Fibroblast of skin of abdomen (primary cell): ENCODE measurements at places on chromosomes 3 and 15.
A peak's percentile ranks its signal among the peaks of the same experiment; 100 is the strongest.

GRCh38 chr15:32905481-32905880 is 187.7 kb downstream of the GREM1 start:
- peak; percentile 69 for DNase-seq

GRCh38 chr15:35851491-35851890 is 305.5 kb upstream of the DPH6 start:
- DNase-seq, result no peak

DNA sequence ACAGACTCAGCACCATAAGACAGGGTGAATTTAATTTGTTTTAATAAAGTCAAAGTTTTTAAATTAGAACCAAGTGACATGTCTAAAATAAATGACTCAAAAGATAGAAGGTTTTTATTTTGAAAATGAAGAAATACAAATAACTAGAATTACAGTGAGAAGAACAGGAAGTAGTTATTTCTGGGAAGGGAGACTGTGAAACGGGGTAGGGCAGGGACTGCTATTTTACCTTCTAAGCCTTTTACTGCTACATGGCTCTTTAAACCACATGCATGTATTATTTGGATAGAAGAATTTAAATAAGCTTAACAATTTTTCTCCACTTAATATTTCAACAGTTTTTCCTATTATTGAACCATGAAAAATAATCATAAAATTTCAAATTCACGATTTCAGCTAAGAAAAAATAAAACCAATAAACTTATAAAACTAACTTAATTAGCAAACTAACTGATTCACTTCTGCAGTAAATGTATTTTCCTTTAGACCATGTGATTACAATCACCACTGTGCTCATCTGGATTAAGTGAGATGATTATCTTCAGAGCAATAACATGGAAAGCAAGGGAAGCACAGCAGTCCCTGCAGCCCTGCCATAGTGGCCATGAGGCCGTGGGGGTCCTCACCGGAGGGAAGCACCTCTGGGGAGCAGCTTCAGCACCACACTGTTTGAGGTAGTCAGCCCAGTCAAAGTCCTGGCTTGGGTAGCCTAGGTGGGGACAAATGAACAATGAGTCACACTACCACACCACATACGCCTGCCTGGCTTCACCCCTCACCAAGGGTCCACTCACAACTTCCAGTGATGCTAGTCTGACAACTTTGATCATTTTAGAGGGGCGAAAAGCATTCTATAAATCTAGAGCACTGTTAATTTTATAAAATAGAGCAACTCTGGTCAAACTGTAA is 28.3 kb upstream of the STIMATE start:
- DNase-seq, result no peak

GRCh38 chr15:78978601-78979179 is 33.8 kb upstream of the CTSH start:
- no peak for DNase-seq

DNA sequence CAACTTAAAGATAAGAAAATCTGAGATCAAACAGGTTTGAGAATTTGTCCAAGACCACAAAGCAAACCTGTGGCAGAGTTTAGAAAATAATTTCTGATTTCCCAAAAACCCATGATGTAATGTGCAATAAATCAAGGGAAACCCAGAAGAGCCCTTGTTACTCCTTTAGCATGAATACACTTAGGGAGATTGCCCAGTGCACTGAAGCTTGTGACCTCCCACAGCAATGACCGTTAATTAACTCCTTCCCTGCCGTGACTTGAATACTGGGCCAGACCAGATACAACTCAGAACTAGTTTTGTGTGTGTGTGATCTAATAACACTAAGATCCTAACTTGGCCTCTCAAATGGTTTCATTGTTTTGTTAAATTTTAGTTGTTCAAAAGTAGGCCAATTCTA is 2.5 kb downstream of the PRKAR2A start:
- no peak for DNase-seq

DNA sequence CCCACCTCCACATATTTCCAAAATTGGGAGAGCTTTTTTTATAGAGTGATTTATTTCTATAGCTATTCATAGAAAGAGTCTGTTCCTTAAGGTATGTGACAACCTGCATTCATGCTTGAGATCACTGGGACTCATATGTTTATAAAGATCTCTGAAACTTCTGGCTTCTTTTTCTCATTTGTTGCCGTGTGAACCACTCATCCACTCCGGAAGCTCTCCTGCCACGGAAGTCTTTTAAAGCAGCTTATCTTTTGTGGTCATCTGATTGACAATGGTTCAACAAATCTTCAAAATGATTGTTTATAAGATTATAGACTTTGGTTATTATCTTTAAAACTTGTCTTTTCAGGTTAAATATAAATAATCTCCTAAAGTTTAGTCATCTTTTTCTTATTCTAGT is 260.5 kb downstream of the C3orf38 start:
- no peak for DNase-seq

GRCh38 chr3:144067059-144067458 is 95.4 kb downstream of the DIPK2A start:
- DNase-seq, result no peak

DNA sequence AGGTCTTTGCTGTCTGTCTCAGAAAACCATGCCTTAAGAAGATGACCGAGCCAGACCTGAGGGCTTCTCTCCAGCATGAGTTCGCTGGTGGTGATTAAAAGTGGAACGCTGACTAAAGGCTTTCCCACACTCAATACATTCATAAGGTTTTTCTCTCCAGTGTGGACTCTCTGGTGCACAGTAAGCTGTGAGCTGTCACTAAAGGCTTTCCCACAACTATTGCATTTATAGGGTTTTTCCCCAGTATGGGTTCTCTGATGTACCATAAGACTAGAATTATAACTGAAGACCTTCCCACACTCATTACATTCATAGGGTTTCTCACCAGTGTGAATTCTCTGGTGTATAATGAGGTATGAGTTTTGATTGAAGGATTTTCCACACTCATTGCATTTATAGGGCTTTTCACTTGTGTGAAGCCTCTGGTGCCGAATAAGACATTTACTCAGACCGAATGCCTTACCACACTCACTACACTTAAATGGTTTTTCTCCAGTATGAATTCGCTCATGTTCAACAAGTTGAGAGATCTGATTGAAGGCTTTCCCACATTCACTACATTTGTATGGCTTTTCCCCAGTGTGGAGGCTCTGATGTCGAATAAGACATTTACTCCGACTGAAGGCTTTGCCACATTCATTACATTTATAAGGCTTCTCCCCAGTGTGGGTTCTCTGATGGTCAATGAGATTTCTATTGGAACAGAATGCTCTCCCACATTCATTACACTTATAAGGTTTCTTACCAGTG is 21.9 kb upstream of the ZNF445 start:
- no peak for DNase-seq

DNA sequence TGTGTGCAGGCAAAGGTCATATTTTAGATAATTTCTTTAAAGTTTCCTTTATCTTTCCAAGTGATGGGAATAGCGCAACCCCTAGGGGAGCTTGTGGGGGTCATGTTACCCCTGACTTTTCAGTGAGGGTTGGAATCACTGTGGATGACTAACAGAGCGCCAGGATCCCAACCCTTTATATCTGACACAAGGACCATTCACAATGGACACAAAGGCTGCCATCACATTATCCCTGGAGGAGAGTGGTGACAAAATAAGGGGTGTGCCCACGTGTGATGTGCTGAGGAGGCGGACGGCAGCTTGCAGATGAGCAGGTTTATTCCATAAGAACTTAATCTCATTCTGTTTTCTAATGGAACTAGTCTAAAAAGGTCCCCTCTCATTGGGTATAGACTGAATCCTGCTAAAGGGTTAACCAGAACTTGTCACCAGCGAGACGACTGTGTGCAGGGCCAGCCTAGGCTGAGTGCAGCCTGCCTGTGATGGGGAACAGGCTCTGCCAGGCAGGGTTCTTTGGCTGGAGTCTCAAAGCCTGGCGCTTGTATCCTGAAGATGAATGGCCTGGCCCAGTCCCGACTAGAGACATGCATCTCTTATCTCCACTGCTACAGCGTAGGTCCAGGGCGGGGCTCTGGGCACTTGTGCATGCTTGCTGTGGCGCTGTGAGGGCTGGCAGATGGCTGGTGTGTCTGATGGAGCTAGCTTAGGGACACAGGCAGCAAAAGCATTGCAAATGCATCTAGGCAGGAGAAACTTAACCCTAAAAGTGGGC is 50.2 kb downstream of the CHDH start:
- DNase-seq, result no peak

- no peak for DNase-seq
Observed at GRCh38 chr3:120399372-120399771, 50.2 kb upstream of the LRRC58 start.

- DNase-seq, result no peak
Observed at GRCh38 chr3:169965562-169966427, 812 bp upstream of the SEC62 start.

- DNase-seq, result peak; percentile 23
Observed at GRCh38 chr15:65903296-65904073, 34.2 kb downstream of the RAB11A start.

GRCh38 chr3:184486614-184487013 is 75.0 kb upstream of the EPHB3 start:
- DNase-seq, result peak; percentile 47

DNA sequence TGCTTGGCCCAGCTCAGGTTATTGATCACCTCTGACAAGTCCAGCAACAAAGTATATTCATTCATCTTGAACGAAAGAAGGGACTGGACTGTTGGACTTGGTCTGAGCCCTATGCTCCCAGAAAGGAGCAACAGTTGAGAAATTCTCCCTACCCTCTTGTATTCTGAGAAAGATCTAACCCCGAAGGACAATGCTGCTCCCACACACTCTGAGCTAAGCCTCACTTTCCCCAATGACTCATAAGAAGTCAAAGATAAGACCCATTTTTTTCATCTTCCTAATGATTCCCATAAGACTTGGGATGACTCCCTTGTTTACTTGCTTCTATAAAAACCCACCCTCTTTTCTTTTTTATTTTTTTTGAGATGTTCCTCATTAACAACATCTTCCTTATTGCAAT is 549.4 kb upstream of the MDFIC2 start:
- peak; percentile 45 for DNase-seq

DNA sequence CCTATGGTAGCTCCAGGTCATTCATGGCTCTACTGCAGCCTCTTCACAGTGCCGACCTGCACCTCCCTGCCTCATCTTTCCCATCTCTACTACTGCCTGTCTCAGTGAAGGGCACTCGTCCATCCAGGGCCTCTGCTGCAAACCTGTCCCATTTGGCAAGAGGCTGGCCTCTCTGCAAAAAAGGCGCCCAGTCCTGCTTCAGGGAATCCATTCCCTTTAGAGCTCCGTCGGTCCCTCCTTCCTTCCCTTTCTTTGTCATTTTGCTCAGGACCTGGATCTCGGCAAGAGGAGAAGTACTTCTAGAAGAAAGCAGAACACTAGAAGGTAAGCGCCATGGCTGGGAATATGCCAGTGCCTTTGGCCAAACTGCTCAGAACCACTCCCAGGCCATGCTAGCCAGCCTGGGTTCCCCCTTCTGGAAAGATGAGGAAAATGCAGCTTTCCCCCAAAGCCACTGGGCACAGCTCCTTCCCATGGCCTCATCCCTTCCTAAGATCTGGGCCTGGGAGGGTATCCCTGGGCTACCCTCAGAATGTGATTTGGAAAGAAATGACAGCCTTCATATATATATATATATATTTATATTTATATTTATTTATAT is 6.4 kb upstream of the ISL2 start:
- DNase-seq, result no peak

DNA sequence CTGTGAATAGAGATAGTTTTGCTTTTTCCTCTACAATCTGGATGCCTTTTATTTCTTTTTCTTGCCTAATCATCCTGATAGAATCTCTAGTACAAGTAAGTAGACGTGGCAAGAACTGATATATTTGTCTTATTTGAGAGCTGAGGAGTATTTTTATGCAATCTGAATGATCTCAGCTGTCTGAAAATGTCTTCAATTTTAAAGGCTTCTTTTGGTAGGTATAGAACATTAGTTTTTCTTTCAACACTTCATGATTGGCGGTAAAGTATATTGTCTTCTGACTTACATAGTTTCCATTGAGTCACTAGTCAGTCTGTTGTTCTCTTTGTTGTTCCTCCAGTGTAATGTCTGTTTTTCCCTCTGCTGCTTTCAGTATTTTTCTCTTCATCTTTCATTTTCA is 31.3 kb downstream of the MGA start:
- peak; percentile 42 for DNase-seq

DNA sequence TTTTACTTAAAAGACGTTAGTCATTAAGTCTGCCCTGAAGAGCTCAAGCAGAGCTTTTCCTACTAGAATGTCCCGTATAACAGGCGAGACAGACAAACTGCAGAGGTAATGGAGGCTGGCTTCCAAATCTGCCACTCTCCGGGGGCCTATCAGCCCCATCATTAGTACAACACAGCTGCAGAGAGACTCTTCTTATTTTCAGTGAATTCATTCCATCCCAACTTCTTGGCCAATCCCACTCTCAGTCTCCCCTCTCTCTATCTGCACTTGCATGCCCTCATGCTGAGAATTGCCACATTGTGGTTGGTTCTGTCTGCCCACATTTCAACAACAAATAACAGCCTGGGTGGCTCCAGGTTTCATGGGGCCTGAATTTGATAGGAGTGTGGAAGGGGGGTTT is 412.7 kb downstream of the ERC2 start:
- no peak for DNase-seq
